Hippocampal formation (tissue), 2 donors: ENCODE measurements at places on chromosomes 2 and 18.

DNA sequence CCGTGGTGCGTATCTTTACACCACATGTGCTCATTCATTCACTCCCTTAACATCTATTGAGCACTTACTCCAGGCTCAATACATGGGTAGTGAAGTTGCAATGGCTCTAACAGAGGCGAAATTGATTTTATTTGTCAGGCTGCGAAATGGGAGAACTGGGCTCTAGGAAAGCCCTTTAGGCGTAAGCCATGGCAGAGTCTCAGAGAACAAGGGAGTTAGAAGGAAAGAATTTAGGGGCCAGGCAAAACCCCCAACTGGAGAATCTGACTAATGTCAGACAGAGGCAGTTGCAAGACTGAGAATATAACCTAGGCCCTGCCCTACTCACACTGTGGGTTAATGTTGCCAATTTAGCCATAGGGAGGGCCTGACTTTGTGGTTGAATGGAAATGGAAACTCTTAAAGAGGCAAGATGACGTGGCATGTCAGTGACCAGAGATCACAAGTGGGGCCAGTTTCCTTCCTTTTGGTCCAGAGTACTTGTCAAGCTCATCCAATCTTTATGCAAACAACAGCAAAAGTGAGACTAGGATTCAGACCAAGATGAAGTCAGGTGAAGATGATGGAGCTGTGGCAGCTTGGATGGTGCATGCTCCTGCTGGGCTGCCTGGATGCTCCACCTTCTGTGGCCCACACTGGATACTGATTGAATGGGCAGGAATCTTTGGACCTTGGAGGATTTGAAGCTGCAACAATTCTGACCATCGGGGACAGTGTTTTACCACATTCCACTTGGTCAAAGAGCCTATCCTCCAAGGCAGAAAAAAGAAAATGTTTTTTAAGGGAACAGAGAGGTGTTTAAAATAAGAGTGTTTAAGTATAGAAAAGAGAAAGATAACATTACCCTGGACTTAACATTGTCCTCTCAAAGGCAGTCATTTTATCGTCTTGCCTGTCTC is 92.2 kb downstream of the CAPN13 start:
- DNase-seq: no peak

- no peak for DNase-seq
These were observed 21.9 kb upstream of the SCYGR2 start for GRCh38 chr2:227576812-227577211.

DNA sequence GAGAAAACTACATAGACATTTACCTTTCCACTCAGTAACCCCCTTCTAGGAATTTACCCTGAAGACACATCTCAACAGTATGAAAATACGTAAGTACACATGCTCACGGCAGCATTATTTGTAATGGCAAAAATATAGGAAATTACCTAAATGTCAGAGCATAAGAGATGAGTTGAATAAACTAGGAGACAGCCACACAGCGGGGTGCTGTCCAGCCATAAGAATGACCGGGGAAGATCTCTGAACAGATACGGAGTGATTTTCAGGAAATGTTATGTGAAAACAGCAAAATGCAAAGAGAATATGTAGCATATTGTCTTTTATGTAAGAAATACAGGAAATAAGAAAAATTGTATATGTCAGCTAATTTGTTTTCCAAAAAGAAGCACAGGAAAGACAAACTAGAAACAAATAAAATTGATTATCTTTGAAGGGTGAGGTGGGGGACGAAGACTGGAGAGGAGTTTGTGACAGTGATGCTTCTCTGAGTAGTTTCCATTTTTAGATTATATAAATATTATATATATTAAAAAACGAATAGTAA is 195.4 kb downstream of the HAUS1 start:
- DNase-seq: no peak

DNA sequence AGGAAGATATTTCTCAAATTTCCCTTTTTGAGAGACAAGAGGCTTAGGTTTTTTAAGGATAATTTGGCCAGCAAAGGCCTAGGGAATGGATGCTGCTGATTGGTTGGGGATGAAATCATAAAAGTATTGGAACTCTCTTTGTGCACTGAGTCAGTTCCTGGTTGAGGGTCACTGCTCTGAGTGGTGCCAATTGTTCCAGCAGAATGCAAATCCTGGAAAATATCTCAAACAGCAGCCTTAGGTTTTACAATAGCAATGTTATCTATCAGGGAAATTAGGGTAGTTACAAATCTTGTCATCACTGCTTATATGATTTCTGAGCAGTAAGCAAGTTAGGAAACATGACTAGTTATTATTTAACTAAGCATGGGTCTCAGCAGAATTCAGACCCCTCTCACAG is 96.2 kb downstream of the RAD51AP2 start:
- DNase-seq: no peak
